ENCODE measurements at places on chromosomes 7 and 10.
A peak's percentile ranks its signal among the peaks of the same experiment; 100 is the strongest.

DNA sequence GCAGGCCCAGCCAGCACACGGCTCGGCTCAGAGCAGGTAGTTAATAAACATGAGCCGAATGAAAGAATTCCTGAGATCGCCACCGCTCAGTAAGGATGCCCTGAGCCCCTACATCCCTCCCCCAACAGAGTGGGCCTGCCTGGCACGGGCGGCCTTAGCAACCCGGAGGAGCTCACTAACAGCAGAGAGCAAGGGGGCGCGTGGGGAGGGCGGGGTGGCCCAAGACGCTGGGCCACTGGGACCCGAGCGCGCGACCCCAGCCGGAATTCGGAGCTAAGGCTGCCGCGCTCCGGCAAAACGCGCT is 403 bp upstream of the ENO4 start:
- no peak for DNase-seq

- no peak for DNase-seq
Observed at GRCh38 chr10:115001506-115002381, 63.7 kb downstream of the TRUB1 start.

- DNase-seq, result no peak
Observed at GRCh38 chr7:71706597-71706975, 574.6 kb downstream of the GALNT17 start.

- no peak for DNase-seq
Observed at GRCh38 chr10:29987471-29987870, 71.9 kb downstream of the JCAD start.

DNA sequence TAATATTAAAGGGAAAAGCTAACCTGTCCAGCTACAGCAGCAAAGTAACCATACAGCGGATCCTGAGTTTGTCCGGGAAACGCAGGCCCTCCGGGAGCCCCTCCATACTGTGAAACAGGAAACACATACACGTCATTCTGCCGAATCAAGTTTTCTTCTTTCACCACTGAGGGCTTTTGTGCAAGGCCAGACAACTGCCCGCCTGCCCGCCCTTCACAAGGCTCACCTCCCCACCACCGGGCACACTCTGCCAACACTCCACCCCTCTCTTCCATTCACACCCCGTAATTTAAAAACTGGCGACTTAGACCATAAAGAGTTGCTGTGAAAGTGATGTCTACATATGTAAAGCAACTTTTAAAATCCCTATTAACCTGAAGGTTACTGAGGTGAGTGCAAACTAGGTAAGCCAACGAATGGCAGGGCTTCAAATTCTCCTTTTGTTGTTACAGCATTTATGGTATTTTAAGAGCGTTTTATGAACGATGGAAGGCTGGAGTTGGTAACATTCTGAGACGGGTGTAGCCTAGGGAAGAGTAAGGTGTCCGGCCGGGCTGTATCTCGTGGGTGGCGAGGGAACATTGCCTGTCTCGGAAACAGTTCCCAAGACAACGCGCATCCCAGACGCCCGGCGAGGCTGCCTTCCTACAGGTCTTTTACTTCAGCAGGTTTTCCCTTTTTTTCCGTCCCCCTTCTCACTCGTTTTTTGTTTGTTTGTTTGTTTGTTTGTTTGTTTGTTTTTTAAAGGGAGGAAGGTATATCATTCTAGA is 817 bp downstream of the SRI start:
- peak; percentile 48 for DNase-seq

DNA sequence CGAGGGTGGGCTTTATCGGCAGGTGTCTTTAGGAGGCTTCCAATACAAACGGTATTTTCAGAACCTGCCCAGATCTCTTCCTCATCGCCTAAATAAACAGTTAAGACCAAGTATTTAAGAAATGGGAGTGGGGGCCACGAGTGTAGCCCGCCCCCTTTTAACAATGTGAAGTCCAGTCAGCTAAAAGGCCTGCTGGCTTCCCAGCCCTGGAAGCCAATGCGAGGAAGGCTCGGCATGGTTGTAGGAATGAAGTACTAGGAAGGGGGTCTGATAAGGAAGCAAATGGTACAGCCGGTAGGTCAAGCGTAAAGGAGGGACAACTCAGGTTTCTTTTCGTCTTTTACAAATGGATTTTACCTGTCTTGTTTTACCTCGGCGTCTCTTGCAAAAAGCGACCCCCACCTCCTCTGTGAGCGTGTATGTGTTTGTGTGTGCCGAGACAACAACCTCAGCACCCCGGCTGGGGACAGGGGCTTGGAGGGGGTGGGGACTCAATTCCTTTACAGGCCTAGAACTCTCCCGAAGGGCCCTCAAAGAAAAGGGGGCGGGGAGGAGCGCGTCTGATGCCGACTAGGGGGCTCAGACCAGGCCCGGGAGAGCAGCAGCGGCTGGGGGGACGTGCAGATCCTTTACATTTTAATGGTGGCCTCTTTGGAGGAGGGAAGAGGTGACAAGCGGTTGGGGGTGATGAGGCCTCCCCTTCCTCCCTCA is 147.6 kb downstream of the GPR85 start:
- peak; percentile 67 for DNase-seq

Measured in ELF-1 (cell line).